ENCODE measurements at places on chromosomes 6 and 20.

DNA sequence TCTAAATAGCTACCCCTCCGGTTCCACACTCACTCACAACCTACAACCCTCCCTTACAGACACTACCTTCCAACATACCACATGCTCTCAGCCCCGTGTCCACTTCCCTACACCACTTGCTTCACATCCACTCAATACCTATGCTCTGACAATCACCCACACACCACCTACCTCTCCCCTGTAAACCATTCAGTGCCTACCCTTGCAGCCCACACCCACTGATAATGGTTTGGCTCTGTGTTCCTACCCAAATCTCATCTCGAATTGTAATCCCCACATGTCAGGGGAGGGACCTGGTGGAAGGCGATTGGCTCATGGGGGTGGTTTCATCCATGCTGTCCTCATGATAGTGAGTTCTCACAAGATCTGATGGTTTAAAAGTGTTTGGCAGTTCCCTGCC lies 9.8 kb upstream of the ZNF343 start:
- DNase-seq: no peak

DNA sequence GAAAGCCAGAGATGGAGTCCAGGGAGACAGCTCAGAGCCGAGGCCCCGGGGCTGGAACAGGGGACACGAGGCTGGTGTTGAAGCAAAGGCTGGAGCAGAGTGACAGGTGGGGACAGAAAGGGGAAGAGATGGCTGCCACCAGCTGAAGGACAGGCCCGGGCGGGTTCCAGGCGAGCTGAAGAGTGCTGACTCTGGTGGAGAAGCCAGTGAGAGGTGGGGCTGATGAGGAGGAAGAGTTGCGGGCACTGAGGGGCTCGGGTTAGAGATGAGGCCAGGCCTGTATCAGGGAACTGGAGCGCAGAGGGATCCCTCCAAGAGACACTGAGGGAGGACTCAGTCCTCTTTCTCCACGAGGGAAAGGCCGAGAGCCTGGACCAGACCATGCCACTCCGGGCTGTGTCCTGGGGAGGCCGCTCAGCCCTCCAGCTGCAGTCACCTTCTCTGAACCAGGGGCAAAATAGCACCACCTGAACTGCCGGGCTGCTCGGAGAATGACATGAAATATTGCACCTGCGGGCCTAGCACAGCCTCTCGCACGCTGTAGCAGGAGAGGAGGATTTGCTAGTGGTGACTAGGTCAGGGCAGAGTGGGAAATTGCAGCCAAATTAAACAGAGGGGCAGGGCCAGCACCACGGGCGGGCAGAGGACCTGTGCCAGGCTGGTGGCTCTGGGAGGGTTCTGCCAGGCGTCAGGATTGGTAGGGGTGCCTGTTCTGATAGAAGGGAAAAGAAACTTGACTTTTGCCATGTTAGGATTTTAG lies 175.9 kb downstream of the ZDHHC14 start:
- no peak for DNase-seq

GRCh38 chr20:50810063-50810462 lies 15.2 kb downstream of the BCAS4 start:
- DNase-seq: no peak

- DNase-seq: no peak
Measured at GRCh38 chr6:54112151-54112650, 958 bp downstream of the MLIP start.

DNA sequence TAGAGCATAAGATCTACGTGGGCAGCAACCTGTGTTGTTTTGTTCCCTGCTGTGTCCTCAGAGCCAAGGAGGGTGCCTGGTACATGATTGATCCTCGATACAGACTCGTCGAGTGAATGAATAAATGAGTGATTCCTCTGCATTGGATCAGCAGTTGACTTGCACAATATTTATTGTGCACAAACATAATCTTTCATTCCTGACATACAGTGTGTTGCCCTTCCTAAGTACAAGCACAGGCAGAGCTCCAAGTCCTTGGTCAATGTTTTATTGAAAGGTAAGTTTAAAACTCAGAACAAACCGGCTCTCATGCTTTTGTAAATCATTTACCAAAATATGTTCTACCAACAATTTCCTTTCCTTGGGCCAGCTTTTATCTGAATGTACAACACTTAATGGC lies 57.4 kb downstream of the STMND1 start:
- no peak for DNase-seq

Data from HL-60 (cell line).